ENCODE measurements at places on chromosomes 4 and X.

GRCh38 chrX:14095702-14096101 is 66.0 kb upstream of the GEMIN8 start:
- DNase-seq = peak; percentile 45

GRCh38 chr4:15348695-15349094 is 79.1 kb upstream of the C1QTNF7 start:
- no peak for DNase-seq

DNA sequence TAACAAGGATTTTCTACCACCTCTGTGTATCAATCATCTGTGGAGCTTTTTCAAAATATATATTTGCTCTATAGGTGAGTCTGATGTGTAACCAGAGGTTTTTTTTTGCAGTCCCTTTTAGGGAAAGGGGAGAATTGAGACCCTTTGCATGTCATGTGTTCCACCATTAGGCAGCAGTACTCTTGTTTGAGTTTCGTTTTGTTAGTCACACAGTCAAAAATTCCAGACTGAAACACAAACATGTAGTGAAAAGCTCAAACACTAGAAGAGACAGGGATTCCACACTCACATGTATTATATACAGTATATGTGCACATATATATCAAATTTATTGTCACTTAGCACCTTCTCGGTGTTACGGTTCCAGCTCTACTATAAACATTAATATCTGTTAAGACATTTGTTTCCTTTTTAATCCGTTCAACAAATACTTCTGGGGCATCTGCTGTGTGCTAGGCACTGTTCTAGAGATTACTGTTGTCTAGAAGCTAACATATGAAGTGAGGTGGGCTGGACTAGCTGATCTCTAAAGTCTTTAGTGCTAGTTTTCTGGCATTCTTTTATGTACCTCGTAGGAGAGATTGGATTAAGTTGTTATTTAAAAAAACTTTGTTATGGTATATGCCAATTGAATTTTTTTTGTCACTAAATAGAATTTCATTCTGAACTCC is 5.5 kb downstream of the USP9X start:
- DNase-seq = no peak

GRCh38 chrX:13373431-13374187 is 53.8 kb upstream of the ATXN3L start:
- DNase-seq = no peak

DNA sequence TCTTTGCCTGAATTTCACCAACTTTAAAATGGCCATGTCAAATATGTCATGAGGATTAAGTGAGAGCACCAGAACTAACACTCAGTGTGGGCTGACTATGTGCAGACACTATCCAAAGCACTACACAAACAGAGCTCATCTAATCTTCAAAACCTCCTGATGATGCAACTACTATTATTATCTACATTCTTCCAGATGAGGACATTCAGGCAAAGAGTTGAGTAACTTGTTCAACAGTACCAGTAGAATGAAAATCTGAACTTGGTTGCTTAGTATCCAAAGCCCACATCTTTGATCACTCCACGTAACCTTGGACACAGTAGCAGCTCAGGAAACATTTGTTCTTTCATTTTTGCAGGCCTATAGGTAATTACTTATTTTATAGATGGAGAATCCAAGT is 90.1 kb downstream of the ATP8A1 start:
- DNase-seq = no peak

- DNase-seq = no peak
Observed at GRCh38 chr4:188683571-188683970, 544.3 kb downstream of the TRIML1 start.

DNA sequence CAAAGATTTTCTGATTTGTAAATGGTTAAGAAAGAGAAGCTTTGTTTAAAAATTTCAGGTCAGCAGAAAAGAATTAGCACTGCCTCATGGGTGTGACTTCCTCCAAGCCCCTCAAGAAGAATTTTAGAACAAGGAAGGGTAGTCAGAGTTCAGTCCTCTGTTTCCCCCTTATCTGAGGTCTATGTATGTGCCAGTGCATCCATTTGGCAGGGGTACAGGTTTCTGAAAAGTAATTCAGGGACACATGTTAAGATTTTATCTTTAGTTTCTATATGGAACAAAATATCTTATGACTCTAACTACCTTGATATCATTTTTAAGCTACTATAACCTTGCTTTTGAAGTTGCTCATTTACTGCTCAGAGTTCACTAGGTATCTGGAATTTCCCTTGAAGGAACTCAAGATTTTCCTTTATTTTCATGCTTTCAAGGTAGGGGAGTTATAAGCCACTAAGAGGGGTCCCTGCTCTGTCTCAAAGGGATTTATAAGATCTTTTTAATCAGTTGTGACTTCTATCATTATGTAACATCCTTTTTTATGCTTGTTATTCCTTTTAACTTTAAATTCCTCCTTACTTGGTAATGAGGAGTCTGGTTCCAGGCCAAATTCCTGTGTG is 24.4 kb upstream of the PLK4 start:
- no peak for DNase-seq

GRCh38 chrX:106692425-106693065 is 34.0 kb upstream of the RNF128 start:
- no peak for DNase-seq

DNA sequence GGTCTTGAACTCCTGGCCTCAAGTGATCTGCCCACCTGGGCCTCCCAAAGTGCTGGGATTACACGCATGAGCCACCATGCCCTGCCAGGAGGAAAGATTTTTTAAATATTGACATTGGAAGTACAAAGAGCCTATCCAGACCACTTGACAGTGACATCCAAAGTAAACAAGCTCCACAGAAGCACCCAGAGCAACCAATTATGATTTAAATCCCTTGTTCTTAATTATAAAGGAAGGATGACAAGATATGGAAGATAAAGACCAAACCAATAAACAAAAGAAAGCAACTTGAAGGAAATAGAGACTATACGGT is 27.7 kb upstream of the RPL34 start:
- DNase-seq = no peak

DNA sequence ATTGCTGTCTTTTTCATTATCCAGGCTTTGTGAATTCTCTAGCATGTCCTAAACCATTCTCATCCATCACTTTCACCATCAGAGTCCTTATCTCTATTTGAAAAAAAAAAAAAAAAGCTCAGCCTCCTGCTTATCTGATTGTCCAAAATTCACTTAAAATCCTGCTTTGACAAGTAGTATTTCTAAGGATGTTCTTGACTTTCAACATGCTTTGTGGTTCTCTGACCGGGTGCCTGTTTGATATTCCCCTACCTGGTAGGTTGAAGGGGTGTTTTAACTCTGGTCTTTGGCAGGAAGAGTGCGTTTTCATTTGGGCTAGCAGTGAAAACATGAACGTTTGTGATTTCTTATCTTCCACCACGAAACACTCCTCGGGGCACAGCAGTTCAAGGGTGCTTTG is 17.3 kb upstream of the BBS12 start:
- DNase-seq = no peak

GRCh38 chrX:77779695-77780094 is 6.3 kb downstream of the ATRX start:
- DNase-seq = no peak

GRCh38 chr4:90542216-90542615 is 415.0 kb downstream of the CCSER1 start:
- no peak for DNase-seq

DNA sequence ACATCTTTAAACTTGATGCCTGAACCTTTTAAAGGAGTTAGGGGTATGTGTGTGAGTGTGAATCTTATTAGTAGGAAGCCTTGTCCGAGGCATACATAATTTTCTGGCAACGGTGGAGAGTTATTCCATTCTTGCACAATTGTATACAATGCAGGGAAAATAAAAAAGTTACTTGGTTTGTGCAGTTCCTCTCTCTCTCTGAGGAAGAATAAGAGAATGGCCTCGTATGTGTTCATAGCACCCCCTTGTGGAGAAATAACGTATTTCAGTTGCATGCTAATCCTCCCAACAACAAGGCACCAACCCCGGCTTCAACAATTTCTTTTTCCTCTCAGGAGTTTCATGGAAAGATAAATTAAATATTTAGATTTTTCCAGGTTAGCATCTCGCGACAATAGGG is 33.7 kb upstream of the FGF13 start:
- DNase-seq = peak; percentile 7

- no peak for DNase-seq
Observed at GRCh38 chr4:94232519-94232918, 24.9 kb downstream of the SMARCAD1 start.

- DNase-seq = peak; percentile 68
Observed at GRCh38 chr4:10096201-10096977, 20.2 kb downstream of the WDR1 start.

DNA sequence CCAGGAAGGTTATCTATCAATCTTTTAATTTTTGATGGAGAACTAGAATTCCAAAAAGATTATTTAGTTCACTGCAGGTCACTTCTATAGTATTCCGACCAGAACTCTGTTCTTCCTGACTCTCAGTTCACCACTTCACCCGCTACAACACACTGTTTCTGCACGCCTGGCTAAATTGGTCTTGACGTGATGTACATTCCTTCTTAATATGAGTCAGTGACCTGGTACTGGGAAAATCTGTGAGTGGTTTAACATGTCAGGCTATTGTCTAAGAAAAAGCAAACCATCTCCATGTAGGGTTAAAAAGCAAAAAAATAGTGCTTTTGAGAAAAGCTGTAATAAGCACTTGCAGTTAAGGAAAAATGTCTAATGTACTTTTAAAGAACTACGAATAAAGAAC is 120.4 kb downstream of the NDST3 start:
- no peak for DNase-seq

DNA sequence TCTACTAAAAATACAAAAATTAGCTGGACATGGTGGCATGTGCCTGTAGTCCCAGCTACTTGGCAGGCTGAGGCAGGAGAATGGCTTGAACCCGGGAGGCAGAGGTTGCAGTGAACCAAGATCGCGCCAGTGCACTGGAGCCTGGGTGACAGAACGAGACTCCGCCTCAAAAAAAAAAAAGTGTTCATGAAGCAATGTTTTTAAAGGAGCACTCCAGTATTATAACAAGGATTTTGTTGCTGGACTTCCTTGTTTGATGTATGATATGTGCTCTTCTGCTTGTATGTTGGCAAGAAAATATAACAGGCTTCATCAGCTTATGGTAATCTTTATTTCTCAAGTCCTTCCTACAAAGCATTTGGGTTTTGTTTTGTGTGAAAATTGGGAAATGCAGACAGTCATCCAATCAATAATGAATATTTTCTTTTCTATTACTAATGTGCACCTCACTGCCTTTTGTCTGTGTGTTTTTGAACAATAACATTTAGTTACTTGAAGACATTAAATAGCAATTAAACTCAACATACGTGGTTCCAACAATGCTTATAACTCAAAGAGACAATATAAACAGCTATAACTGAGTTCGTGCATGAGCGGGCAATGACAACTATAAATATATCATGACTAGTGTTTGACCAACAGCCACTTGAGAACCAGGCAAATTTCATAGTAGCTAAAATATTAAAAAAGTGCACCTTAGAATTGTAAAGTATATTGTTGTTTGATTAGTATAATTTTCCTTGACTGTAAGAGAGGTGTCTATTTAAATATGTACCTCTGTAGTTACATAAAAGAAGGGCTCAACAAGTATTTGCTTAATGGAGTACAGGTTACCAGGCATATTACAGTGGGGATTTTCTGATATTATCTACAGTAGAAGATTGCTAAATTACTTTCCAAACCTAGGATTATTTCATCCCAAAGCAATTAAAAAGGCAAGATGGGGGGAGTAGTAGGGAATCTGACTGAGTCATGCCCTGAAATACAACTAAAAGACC is 210.7 kb downstream of the PPP3CA start:
- no peak for DNase-seq

GRCh38 chr4:41569961-41570360 is 32.0 kb downstream of the LIMCH1 start:
- no peak for DNase-seq

DNA sequence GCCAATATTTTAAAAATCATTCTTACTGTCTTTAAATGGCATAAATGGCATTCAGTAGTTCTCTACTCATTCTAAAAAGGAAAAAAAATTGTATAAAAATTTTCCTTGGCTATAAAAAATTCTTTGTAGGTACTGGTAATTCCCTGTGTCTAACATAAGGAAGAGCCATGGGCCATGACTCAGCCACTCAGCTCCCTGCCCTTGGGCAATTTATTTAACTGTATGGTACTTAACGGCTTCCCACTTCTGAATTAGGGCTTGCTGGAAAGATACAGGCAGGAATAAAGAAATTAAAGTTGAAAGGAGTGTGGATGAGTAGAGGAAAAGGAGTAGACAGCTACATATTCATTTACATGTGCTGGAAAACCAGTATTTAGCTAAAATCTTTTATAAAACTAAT is 30.6 kb downstream of the ABHD18 start:
- DNase-seq = no peak
